Kidney epithelial cell (primary cell): ENCODE measurements at places on chromosomes 1 and 21.

DNA sequence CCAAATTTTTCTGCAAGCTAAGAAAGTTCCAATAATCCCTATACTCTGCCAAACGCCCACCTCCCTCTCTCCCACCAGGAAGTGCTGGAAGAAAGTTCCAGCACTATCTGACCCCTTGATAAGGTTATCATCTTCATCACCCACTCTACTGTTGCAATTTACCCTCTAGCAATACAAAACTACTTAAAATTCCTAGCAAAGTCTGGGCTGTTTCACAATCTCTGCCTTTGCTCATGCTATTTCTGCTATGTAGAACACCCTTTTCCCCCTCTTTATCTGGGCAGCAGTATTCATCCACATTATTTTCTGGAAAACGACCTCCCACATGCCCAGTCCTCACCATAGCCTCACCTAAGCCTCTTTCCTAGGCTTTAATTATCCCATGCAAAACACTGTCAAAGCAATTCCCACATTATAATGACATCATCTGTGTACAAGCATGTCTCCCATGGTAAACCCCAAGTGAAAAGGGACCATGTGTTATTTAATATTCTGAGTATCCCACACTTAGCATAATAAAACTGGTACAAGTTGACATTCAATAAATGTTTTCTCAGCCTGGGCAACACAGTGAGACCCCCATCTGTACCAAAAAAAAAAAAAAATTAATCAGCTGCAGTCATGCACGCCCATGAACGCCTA lies 12.0 kb downstream of the F11R start:
- no peak for DNase-seq

DNA sequence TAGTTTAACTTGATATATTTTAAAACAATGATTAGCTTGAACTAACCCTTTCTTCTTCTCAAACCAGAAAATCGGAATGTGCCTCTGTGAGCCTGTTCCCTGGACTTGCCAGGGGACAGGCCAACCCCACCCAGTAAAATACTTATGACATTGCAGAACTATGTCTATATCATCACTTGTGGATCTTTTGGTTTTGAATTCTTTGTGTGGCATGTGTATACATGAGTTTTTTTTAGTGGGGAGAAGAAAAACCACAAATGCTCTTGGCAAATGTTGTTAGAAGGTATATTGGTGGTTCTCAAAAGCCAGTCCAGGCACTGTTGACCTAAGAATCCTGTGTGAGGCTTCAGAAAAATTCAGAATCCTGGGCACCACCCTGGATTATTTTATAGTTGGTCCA lies 347.4 kb downstream of the SIPA1L2 start:
- DNase-seq = no peak

GRCh38 chr21:29233611-29234540 lies 64.8 kb upstream of the BACH1 start:
- DNase-seq = no peak

GRCh38 chr1:113178522-113178921 lies 105.5 kb downstream of the LRIG2 start:
- no peak for DNase-seq

- no peak for DNase-seq
Observed at GRCh38 chr1:21670956-21671902, 2.1 kb upstream of the RAP1GAP start.
